Progenitor cell of endocrine pancreas (in vitro differentiated cells): ENCODE measurements at places on chromosomes 2 and 18.

GRCh38 chr18:45517181-45517741 lies 98.0 kb upstream of the SLC14A2 start:
- H3K27ac ChIP-seq, result no peak overlapping the region
- no peaks in the 10 kb centered on the region for H3K36me3 ChIP-seq
- peaks cover 9% of the 10 kb centered on the region for H3K27me3 ChIP-seq
- DNase-seq, result no peak
- H3K4me3 ChIP-seq, result no peak overlapping the region
- H3K4me1 ChIP-seq, result peaks cover 12% of the 10 kb centered on the region

GRCh38 chr2:108396845-108397244 lies 19.1 kb downstream of the SULT1C4 start:
- H3K27me3 ChIP-seq, result no peaks in the 10 kb centered on the region
- H3K4me1 ChIP-seq, result no peaks in the 10 kb centered on the region
- no peak overlapping the region for H3K4me3 ChIP-seq

- no peaks in the 10 kb centered on the region for H3K27me3 ChIP-seq
- DNase-seq, result no peak
- H3K4me1 ChIP-seq, result peaks cover 8% of the 10 kb centered on the region
- H3K4me3 ChIP-seq, result no peak overlapping the region
- H3K27ac ChIP-seq, result no peak overlapping the region
- no peaks in the 10 kb centered on the region for H3K36me3 ChIP-seq
These were observed 704.9 kb downstream of the ERBB4 start for GRCh38 chr2:211833582-211834279.

GRCh38 chr2:119724656-119725485 lies 34.9 kb upstream of the PTPN4 start:
- no peak overlapping the region for H3K27ac ChIP-seq
- H3K27me3 ChIP-seq, result no peaks in the 10 kb centered on the region
- H3K4me1 ChIP-seq, result peaks cover 2% of the 10 kb centered on the region
- H3K36me3 ChIP-seq, result no peaks in the 10 kb centered on the region
- no peak for DNase-seq

GRCh38 chr2:223928113-223929006 lies 16.8 kb downstream of the WDFY1 start:
- H3K4me1 ChIP-seq, result peaks cover 19% of the 10 kb centered on the region
- no peak overlapping the region for H3K27ac ChIP-seq
- no peak overlapping the region for H3K4me3 ChIP-seq
- H3K36me3 ChIP-seq, result peaks cover 10% of the 10 kb centered on the region

- H3K36me3 ChIP-seq, result no peaks in the 10 kb centered on the region
- no peak overlapping the region for H3K4me3 ChIP-seq
- no peak overlapping the region for H3K27ac ChIP-seq
These were observed 127.5 kb upstream of the TTC39C start for GRCh38 chr18:23887035-23887434.

- H3K27me3 ChIP-seq, result no peaks in the 10 kb centered on the region
- H3K27ac ChIP-seq, result no peak overlapping the region
- H3K4me3 ChIP-seq, result no peak overlapping the region
- H3K4me1 ChIP-seq, result peaks cover 20% of the 10 kb centered on the region
These were observed 98.5 kb upstream of the RIOK3 start for GRCh38 chr18:23354625-23355024.

DNA sequence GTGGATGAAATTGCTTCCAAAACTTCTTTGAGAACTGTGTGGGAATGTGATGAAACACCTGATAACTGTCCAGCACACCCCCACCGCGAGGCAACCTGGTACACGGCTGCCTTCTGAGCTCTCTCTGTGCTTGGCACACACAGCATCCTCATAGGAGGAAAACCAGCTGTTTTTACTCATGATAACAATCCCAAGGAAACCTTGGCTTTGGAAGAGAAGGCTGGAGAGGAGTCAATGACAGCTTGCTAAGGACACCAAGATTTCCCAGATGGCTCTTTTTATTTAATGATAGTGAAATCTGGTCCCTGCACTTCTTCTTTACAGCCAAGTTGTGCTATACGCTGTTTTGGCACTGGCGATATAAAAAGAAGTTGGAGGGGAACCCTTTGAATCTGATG lies 232.5 kb upstream of the FN1 start:
- DNase-seq, result no peak
- peak overlapping the region; percentile 41 for H3K4me3 ChIP-seq
- H3K36me3 ChIP-seq, result peaks cover 15% of the 10 kb centered on the region
- peaks cover 47% of the 10 kb centered on the region for H3K4me1 ChIP-seq
- H3K27me3 ChIP-seq, result no peaks in the 10 kb centered on the region
- H3K27ac ChIP-seq, result peak overlapping the region; percentile 41

GRCh38 chr2:51510303-51510702 lies 478.4 kb upstream of the NRXN1 start:
- no peaks in the 10 kb centered on the region for H3K27me3 ChIP-seq
- DNase-seq, result no peak
- H3K4me3 ChIP-seq, result no peak overlapping the region

GRCh38 chr18:28136071-28136470 lies 40.9 kb downstream of the CDH2 start:
- H3K36me3 ChIP-seq, result peaks cover 25% of the 10 kb centered on the region
- H3K4me3 ChIP-seq, result no peak overlapping the region
- peaks cover 13% of the 10 kb centered on the region for H3K4me1 ChIP-seq
- H3K27ac ChIP-seq, result no peak overlapping the region
- DNase-seq, result no peak
- no peaks in the 10 kb centered on the region for H3K27me3 ChIP-seq

- DNase-seq, result no peak
- H3K36me3 ChIP-seq, result no peaks in the 10 kb centered on the region
- peaks cover 5% of the 10 kb centered on the region for H3K27me3 ChIP-seq
- no peak overlapping the region for H3K4me3 ChIP-seq
- no peak overlapping the region for H3K27ac ChIP-seq
These were observed 45.9 kb upstream of the AFF3 start for GRCh38 chr2:100188326-100188725.

- no peak for DNase-seq
- no peak overlapping the region for H3K27ac ChIP-seq
- no peak overlapping the region for H3K4me3 ChIP-seq
These were observed 16.7 kb downstream of the IL1F10 start for GRCh38 chr2:113084249-113085000.

DNA sequence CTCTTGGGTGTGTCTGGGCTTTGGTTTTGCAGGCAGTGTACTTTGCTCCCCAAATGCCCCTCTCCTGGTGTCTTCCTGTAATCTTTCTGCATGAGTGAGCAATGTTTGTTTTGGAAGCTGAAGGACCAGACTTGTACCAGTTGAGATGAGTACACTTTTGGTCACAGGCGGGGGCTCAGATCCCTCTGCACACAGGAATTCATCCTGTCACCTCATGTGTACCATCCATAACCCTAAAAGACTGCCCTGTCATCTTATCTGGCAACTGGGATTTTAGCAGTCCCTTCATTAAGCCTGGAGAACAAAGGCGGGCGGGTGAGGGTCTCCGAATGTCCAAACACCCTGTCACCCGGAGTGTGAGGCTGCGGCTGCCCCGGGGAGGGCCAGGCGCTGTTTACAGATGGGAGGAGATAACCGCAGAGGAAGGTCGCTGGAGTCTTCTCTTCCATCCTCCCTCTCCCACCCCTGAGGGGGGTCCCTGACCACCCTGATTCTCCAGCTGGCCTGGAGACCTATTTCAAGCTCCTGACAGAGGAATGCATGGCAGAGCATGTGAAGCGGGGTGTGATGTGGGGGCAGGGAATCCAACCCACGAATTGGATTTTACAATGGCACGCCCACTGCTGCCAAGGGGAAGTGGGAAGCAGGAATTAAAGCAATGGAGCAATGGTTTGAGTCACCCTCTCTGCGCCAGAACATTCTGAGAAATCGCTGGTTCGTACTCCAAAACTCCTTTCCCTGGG lies 158.2 kb upstream of the MYCN start:
- H3K4me1 ChIP-seq, result peaks cover 13% of the 10 kb centered on the region
- no peak for DNase-seq
- H3K27ac ChIP-seq, result no peak overlapping the region
- H3K36me3 ChIP-seq, result no peaks in the 10 kb centered on the region

DNA sequence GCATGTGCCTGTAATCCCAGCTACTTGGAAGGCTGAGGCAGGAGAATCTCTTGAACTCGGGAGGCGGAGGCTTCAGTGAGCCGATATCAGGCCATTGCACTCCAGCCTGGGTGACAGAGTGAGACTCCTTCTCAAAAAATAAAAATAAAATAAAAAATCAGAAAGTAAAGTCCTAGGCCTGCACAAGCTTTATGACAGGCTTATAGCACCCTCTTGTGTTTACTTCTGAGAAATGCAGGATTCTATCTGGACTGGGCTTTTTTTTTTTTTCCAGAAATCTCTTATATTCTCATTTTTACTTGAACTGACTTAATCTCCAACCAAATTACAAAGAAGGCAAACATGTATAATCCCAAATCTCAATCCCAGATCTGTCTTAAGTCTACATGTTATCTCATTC lies 26.1 kb upstream of the REG3G start:
- DNase-seq, result no peak
- H3K27ac ChIP-seq, result no peak overlapping the region
- H3K4me3 ChIP-seq, result no peak overlapping the region
- H3K36me3 ChIP-seq, result no peaks in the 10 kb centered on the region

DNA sequence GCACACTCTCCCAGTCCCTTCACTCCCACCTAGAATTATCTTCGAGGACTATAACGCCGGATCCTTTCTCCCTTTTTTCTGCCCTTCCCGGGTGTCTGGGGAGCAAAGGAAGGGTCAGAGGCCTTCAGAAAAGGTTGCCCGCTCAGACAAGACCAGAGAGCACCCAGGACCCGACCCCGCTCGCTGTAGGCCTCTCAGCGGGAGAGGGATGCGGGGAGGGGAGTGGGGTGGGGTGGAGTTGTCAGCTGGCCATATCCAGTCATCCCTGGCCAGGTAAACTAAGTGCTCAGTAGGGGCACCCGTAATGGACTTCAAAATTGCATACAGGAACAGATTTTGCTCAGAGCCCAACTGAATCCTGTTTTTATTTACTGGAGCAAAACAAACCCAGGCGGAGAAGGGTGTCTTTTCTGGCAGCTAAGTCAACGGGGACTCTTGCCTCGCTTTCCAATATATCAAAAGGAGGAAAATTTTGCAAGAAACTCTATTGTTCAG lies 65.0 kb downstream of the NOL4 start:
- no peaks in the 10 kb centered on the region for H3K36me3 ChIP-seq
- DNase-seq, result no peak
- H3K4me1 ChIP-seq, result peaks cover 4% of the 10 kb centered on the region
- H3K4me3 ChIP-seq, result peak overlapping the region; percentile 68
- H3K27ac ChIP-seq, result peak overlapping the region; percentile 56

- no peaks in the 10 kb centered on the region for H3K36me3 ChIP-seq
- H3K27me3 ChIP-seq, result no peaks in the 10 kb centered on the region
These were observed 98.2 kb downstream of the DYSF start for GRCh38 chr2:71551631-71551915.

GRCh38 chr18:48575301-48575657 lies 36.4 kb downstream of the CTIF start:
- H3K4me1 ChIP-seq, result peaks cover 6% of the 10 kb centered on the region
- no peak overlapping the region for H3K4me3 ChIP-seq
- peaks cover 13% of the 10 kb centered on the region for H3K36me3 ChIP-seq
- no peak overlapping the region for H3K27ac ChIP-seq
